Effector memory CD8-positive, alpha-beta T cell (primary cell): ENCODE measurements at places on chromosomes 7 and 10.

- no peak for DNase-seq
These were observed 58.2 kb downstream of the RBM33 start for GRCh38 chr7:155702616-155703015.

- no peak for DNase-seq
These were observed 498 bp upstream of the ST7 start for GRCh38 chr7:116952635-116953371.

GRCh38 chr7:102845346-102845745, 67.5 kb upstream of the LRRC17 start:
- no peak for DNase-seq

GRCh38 chr10:119301397-119301796, 94.0 kb downstream of the GRK5 start:
- peak; percentile 60 for DNase-seq

DNA sequence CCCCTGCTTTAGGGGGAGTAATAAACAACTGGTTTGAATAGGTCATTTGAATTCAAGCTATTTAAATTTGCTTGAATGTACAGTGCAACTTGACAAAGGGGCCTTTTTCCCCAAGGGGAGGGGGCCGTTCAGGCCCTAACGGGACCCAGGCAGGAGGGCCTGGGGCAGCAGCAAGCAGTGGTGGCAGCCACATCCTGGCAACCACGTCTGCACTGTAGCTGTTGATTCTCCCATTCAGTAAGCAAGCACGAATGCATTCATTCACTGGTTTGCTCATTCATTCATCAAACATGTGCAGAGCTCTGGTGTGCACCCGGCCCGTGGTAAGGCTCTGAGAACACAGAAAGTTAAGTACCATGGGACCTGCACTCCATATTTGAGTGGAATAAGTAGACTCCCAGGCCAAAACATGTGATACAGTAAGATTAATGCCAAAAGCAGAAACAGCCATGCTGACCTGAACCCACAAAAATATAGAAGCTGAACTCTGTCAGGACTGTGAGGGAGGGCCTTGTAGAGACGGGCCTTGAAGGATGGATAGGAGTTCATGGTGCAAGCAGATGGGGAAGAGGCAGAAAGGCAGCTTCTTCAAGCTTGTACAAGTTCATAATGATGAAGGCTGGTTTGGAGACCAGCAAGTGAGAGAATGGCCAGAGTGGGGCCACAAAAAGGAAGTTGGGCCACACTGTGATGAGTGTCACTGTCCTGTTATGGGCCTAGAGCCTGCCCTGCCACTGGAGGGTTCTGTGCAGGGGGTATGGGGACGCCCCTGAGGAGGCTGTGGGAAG, 29.3 kb upstream of the C10orf53 start:
- no peak for DNase-seq

GRCh38 chr7:7035851-7036250, 146.5 kb upstream of the C1GALT1 start:
- DNase-seq: no peak

- no peak for DNase-seq
These were observed 235.0 kb upstream of the PLPP4 start for GRCh38 chr10:120221873-120222485.

- no peak for DNase-seq
These were observed 1.5 kb downstream of the PLEKHA8 start for GRCh38 chr7:30029696-30030095.

DNA sequence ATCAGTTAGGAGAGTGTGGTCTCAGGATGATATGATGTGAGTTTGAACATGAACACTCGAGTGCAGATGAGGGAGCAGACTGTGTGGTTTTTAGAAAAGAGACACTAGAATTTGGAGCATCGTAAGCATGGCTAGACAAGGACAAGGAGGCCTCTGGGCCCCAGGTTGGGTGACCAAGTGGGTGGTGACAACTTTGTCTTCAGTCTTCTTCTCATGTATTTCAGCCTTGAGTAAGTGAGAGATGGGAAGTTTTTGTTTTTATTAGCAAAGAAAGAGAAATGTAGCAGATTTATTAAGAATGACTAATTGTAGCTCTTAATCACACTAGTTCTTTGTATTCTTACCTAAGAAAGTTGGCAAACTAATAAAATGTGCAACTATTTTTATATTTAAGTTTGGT, 16.3 kb downstream of the TES start:
- DNase-seq: no peak
